ENCODE measurements at places on chromosomes 11 and 22. TPM values are rescaled to one million over a fixed set of nuclear protein-coding genes. Genes with fewer than 3 reads are reported as not detected.

The SLC6A5 gene
- total RNA-seq = not detected

The IRAG1 gene
- total RNA-seq = 0.26 TPM

The OR5B12 gene
- total RNA-seq = not detected

The SLC22A24 gene
- total RNA-seq = not detected

The CASP5 gene
- not detected for total RNA-seq

The CHRM1 gene
- total RNA-seq = not detected
